CD4-positive, alpha-beta T cell treated with Interleukin-6 at 100 ng/mL for 8 hours (primary cell): ENCODE measurements at places on chromosomes 6 and 20.

DNA sequence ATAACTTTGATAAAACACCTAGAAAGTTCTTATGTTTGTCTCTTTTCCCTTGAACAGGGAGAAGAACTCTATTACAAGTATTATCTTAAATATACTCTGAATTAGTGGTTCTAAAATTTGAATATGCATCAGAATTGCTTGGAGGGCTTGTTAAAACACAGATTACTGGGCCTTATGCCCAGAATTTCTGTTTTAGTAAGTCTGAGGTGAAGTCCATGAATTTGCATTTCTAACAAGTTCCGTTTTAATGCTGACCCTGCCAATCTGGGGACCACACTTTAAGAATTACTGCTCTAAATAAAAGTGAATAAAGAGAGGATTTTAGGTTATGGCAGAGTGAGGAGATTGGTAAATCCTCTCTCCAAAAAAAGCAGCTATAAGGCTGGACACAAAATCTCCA, 168.1 kb upstream of the FLRT3 start:
- no peak for DNase-seq

- no peak for DNase-seq
Observed at GRCh38 chr20:14956026-14956425, 618.6 kb upstream of the FLRT3 start.

GRCh38 chr6:99746261-99746895, 139.7 kb downstream of the PRDM13 start:
- DNase-seq, result peak; percentile 62

GRCh38 chr20:59640267-59640666, 35.9 kb downstream of the PHACTR3 start:
- DNase-seq, result no peak
